ENCODE measurements at places on chromosomes 6 and 20. TPM values are rescaled to one million over a fixed set of nuclear protein-coding genes. Genes with fewer than 3 reads are reported as not detected.

GRCh38 chr20:63007646-63008488, 1.1 kb upstream of the BHLHE23 start:
- no peak for DNase-seq

GRCh38 chr20:24407151-24407550, 62.3 kb upstream of the SYNDIG1 start:
- DNase-seq, result no peak

GRCh38 chr6:3409699-3410384, 47.0 kb downstream of the SLC22A23 start:
- no peak for DNase-seq

DNA sequence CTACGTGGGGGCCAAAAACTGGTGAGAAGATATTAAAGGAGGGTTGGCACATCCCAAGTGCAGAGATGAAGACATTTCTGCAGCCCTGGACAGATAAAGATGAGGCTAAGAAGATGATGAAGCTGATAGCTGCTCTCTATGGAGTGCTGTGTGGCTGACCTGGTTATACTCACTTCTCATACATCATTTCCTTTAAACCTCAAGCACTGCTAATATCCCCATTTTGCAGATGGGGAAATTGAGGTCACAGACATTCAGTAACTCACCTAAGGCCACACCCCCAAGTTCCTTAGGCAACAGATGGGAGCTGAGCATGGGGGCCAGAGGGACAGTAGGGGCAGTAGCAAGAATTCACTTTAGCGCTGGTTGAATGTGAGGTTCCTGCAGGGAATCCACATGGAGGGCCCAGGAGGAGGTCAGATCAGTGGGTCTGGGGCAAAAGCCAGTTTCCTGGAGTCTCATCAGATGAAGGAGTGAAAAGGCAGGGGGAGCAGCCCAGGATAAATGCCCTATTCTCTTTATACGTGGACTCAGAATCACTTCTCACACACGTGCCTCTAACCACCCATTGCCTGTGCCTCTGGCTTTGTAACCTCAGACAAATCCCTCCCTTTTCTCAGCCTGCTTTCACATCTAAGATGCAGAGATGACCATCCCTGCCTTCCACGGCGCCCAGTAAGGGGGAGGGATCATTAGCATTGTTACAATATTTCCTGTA, 125.8 kb downstream of the NFATC2 start:
- no peak for DNase-seq

DNA sequence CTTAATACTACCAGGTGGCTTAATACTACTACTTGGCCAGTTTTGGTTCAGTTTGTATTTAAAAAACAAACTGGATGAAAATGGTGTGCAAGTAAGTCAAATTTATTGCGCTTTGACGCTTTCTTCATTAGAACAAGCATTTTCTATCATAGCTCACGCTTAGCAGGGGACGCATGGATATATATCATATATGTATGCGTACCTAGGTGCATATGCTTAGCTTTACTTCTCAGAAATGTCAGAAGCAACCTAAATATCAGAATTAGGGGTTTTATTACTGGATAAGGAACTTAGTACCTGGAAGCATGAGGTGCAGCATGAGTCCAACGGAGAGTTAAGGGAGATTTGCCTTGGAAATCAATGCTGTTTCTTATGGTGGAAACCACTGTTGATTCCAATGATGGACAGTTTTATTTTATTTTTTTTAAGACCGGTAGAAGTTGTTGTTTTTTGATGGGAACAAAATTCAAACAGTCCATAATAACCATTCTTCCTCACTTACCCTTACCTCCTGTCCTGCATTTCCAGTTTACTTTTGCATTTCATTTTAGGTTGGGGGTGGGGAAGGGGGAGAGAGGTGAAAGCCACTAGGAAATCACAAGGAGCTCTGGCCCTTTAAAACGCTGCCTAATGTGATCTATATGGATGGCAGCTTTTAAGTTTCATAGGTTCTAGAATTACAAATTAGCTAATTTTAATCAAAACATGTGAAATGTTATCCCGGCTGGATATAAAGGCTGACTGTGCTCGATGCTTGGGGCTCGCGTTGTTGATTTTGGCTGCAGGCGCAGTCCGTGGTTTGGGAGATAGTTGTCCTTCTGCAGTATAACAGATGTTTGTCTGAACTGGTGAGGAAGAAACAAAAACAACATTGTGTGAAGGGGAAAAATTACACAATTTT, 2.1 kb downstream of the SOBP start:
- no peak for DNase-seq

COX7A2 gene
- 471 TPM for total RNA-seq

NMBR gene
- total RNA-seq, result not detected

Data from activated CD4-positive, alpha-beta memory T cell treated with anti-CD3 and anti-CD28 coated beads, Interleukin-2, amount 10 ng/mL, durations not matched to agents 7 days and 5 days (primary cell).